ENCODE measurements at places on chromosomes 1 and 21.

- DNase-seq: no peak
These were observed 22.0 kb downstream of the LYPD8 start for GRCh38 chr1:248733566-248733965.

GRCh38 chr21:25790122-25790877 lies 55.5 kb downstream of the GABPA start:
- no peak for DNase-seq

- DNase-seq: no peak
These were observed 879 bp upstream of the WLS start for GRCh38 chr1:68233202-68233601.

DNA sequence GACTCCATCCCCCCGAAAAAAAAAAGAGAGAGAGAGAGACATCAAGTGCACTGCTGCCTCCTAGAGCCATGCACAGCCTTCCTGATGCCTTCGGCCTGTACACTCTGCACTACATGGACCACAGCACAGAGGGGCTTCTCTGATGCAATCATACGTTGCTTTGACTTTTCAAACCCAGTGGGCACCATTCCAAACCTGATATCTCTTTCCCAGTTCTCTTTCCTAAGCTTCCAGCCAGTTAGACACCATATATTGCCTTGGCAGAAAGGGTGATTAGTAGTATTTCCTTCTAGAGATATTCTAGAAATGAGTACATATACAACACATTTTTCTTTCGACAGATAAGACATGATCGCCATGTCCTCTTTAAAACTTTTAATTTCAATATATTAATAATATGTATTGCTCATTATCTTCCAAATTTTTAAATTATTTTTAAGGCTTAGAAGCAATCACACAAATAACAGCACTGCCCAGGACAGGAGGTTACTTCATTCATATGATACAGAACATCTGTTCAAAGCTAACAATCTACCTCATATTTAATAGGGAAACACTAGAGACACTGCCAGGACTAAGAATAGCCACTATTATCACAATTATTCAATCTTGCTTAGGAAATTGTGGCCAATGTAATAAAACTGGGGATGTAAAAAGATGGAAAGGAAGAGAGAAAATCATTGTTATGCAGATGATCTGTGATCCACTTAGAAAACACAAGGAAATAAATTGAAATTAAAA lies 9.9 kb downstream of the CLCA1 start:
- no peak for DNase-seq

- DNase-seq: no peak
These were observed 18.1 kb upstream of the ZBTB8A start for GRCh38 chr1:32521165-32521564.

DNA sequence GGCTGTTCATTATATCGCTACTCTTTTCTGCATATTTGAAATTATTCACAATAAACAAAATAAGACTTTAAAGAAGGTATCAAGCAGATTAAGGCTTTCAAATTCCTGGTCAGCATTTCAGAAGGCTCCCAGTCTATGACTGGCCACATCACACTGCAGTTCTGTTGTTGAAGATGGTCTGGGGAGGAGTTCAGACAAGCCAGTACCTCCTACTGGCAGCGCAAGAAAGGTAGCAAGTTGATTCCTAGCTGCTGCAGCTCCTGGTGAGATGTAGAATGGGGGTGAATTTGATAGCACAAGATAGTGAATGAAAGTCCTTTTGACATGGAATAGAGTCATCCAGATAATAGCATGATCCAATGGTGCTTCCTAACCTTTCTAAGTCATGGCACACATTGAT lies 88.2 kb upstream of the BEND5 start:
- DNase-seq: no peak

DNA sequence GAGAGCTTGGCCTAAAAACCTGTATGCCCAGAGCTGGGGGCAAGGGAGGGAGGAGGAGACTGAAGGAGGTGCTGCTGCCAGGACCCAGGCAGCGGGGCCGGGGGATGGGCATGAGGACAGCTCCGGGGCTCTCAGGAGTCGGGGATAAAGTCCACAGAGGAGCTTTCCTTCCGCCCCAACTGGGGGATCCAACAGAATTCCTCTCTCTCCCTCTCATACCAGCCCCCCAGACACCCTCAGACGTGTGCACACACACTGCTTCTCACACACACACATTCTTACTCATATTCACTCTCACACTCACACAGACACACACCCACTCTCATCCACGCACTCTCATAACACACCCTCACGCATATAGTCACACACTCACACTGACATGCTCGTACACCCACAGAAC lies 39.1 kb downstream of the SYF2 start:
- no peak for DNase-seq

DNA sequence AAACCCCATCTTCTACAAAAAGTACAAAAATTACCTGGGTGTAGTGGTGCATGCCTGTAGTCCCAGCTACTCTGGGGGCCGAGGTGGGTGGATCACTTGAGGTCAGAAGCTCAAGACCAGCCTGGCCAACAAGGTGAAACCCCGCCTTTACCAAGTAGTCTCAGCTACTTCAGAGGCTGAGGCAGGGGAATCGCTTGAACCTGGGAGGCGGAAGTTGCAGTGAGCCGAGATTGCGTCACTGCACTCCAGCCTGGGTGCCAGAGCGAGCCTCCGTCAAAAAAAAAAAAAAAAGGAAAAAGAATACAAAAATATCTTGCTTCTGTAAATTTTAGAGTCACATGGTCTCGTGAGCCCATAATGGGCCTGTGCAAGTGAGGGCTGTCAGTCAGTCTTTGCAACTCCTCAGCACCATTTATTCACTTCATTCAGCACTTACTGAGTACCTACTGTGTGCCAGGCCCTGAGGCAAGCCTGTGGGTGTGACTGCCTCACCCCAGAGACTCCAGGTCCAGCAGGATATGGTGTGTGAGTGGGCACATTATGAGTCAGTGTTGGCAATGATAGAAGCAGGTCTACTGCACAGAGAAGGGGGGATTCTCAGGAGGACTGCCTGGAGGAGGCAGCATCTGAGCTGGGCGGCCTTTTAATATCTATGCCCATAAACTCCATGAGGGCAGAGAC lies 46.8 kb upstream of the TARDBP start:
- DNase-seq: no peak

GRCh38 chr1:19749685-19750084 lies 50.0 kb downstream of the TMCO4 start:
- DNase-seq: no peak

GRCh38 chr21:45330075-45330781 lies 42.5 kb upstream of the POFUT2 start:
- peak; percentile 81 for DNase-seq

DNA sequence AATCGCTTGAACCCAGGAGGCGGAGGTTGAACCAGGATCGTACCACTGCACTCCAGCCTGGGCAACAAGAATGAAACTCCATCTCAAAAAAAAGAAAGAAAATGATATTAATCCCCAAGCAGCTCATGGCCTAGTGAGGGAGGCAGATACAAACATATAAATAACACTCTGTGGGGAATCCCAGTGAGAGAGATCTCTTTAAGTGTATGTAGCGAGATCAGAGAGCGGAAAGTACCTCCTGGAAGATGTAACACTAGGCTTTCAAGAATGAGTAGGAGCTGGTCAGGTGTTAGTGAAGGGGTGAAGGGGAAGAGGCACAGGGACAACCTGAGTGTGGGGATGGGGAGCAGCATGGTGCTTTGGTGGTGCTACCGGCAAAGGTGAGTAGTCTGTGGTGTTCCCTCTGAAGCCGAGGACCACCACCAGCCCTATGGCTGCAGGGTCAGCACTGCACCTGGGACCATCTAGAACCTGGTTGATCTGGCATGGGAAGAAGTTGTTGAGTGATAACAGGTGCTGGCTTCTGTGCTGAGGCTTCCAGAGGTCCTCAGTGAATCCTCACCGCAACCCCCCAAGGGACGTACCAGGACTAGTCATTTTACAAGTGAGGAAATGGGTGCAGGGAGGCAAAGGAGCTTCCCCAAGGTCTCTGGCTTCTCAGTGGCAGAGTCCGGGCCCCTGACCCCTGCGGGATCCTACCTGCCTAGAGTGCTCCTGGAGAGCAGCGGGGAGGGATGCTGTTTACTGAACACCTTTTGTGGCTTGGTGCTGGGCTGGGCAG lies 367.6 kb upstream of the VAMP3 start:
- DNase-seq: no peak

DNA sequence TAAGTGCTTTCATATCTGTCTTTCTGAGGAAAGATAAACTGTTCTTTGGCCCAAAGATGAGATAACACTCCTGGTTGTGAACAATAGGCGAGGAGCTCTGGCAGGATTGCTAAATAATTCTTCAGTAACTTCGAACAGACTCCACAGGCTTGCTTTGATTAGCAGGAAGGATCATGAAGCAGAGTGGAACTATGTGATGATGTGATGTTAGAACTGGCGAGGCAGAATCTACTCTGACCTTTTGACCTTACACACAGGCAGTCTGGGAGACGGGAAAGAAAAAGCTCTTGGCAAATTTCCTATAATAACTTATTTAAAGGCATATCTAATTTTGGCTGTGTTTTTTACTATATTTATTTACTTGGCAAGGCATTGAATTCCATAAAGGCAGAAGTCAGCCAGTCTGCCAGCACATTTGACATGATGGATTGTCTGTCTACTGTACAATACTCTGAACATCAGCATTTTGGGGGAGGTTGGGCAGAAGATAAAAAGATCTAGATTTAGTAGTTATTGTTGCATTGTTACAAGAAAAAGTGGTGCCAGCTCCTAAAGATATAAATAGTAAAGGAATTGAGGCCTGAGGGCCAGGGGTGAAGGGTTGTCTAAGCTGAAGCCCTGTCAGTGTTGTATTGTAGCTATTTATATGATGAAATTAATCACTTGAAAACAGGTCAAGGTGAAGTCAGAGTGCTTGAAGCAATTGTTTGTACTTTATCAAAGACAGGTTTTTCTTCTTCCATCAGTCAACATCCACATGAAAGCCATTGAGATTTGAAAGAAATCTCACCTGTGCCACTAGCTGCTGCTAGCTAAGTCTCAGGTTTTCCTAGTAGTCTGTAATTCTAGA lies 708.8 kb downstream of the LTN1 start:
- DNase-seq: no peak

- DNase-seq: no peak
These were observed 94.1 kb downstream of the TGFBR3 start for GRCh38 chr1:91791691-91792488.

GRCh38 chr1:15075817-15076216 lies 77.7 kb upstream of the TMEM51 start:
- no peak for DNase-seq

DNA sequence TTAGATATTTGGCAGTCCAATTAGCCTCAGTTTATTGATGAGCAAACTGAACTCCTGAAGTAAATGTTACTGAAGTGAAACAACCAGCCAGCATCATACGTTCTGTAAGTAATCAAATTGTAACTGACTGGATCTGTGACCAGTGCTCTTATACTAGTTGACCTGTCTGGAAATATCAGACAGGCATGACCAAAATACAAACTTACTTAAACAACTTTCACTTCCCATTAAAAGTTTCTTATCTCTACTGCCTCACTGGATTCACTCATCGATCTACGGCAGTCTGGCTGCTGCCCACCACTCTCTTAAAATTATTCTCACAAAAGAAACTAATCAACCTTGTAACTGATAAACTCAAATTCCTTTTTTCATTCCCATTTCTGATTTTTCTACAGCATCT lies 56.4 kb downstream of the WDR3 start:
- DNase-seq: no peak

GRCh38 chr1:156406251-156406650 lies 37.2 kb downstream of the RHBG start:
- no peak for DNase-seq

- DNase-seq: no peak
These were observed 83.8 kb upstream of the ATP1B1 start for GRCh38 chr1:169022648-169023047.

- no peak for DNase-seq
These were observed 19.1 kb upstream of the MRPS6 start for GRCh38 chr21:34054259-34054658.

DNA sequence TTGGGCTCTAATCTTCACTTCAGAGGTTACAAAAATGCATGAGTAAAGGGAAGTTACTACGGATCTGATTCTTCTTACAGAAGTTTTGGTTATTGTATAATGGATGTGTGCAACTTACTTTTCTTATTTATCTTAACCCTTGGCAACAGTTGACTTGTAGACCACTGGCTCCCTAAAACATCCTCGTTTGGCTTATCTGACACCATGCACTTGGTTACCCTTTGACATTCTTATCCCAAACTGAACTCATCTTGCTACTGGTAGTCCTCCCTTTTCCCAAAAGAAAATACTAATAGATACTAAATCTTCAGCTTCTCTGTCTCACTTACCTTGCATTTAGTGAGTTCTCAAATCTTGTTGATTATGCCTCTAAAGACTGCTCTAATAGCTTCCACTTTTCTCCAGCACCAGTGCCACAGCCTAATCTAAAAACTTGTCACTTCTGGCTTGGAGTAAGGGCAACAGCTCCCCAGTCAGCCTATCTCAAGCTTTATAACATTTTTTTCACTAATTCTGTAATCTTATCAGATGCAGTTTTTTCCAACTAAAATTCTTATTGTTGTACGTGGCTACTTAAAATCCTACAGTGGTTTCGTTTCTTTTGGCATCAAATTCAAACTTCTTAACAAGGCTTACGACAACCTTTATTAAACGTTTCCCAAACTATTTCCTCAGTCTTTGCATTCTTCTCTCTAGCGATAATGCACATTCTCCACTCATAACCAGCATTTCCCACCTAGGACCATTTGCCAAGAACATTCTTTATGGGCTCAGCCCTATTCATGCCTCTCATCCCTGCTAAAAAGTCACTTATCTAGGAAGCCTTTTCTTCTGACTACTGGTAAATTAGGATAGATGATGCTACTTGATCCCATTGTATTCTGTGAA lies 204.2 kb downstream of the KCNT2 start:
- no peak for DNase-seq

- no peak for DNase-seq
These were observed 16.1 kb downstream of the RRP15 start for GRCh38 chr1:218301217-218301616.

- DNase-seq: peak; percentile 94
These were observed 717 bp downstream of the YBX1 start for GRCh38 chr1:42682739-42683531.

DNA sequence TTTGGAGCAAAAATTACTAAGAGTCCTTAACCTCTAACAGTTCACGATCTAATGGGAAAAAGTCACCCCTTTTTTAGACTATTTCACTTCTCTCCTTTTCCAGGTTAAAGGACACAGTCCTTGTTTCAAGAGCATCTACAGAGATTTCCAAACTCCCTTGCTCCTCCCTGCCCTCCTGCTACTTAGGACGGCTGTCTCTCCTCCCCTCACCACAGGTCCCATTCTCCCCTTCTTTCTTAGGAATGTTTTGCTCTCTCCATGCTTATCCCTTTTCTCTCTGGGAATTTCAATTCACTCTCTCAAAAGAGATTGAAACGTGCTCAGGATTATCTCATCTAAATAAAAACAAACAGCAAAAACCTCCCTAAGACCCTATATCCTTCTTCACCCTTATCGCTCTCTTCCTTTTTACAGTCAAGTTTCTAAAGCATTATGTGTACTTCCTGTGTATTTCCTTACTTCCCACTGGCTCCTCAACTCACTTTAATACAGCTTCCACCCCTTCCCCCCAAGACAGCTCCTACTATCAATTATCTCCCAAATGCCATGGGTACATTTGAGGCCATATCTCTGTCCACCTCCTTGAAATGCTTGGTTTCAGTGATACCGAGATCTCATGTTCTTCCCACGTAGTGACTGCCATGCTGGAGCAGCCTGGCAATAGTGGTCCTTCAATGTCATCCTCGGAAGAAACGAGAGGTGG lies 43.2 kb upstream of the ZNF281 start:
- DNase-seq: no peak

Data from posterior vena cava (tissue), 2 donors.